OCI-M1 (cell line): ENCODE measurements at places on chromosomes 7 and 10.
A peak's percentile ranks its signal among the peaks of the same experiment; 100 is the strongest.

GRCh38 chr10:119131512-119132240 lies 27.8 kb downstream of the DENND10 start:
- peak; percentile 96 for DNase-seq

- DNase-seq = no peak
These were observed 38.9 kb downstream of the CACNA2D1 start for GRCh38 chr7:82404652-82405051.

- DNase-seq = no peak
These were observed 7.9 kb downstream of the ANKRD1 start for GRCh38 chr10:90912854-90913479.

GRCh38 chr7:120028636-120029035 lies 244.3 kb upstream of the KCND2 start:
- no peak for DNase-seq

- DNase-seq = peak; percentile 56
These were observed 40.6 kb downstream of the SYPL1 start for GRCh38 chr7:106071356-106071998.

GRCh38 chr10:71982269-71983178 lies 18.3 kb downstream of the CHST3 start:
- no peak for DNase-seq

DNA sequence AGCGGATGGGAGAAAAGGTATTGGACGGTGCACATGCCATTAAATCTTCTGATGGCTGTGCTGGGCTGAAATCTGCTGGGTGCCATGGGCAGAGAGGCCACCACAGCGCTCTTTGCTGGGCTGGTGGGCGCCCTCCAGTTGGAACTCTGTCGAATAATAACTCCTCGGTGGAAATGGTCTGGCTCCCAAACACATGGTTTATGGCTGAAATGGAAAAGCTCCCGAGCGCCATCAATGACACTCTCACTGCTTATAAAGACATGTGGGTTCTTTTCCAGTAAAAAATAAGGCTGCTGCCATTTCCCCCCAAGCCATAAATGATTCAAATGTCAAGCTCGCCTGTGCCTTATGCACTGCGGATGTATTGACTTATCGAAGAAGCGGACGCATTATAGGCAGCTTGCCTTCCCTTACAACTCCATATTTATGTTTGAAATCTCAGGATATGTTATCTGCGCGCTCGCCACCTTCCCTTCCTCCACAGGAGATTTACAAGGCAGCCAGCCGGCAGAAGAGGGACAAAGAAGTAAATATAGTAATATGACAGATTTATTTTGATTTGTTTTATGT lies 239.0 kb upstream of the MKI67 start:
- DNase-seq = no peak

DNA sequence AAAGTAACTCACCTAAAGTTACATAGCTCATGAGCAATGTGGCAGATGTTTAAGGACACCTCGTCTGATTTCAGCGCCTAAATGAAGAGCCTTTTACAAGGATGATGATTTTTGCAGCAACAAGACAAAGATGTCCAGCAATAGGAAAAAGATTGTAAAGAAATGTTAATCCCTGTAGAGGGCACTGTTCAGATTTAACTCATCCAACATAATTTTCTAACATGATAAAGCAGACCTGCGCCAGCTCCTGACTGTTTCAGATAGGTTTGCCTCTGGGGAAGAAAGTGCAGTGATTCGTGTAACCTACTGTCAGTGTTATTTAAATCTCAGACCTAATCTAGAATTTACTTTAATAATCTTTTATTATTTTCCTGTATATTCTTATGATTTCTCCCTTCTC lies 595.2 kb downstream of the AUTS2 start:
- peak; percentile 38 for DNase-seq

DNA sequence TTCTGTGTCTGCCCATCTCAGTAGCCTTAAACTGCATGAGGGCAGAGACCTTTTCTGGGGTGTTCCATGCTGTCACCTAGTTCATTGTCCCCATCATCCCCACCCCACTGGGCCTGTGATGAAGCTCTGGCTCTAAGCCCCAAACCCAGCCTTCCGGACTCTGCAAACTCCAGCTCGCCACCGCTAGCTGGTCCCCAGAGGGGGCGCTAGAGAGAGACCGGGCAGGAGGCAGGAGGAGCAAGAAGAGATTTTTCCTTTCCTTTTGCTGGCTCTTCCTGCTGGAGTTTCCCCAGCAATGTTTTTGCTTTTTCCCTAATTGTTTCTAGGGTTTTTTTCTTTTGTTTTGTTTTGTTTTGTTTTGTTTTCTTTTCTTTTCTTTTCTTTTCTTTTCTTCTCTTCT lies 234.4 kb downstream of the TEX36 start:
- DNase-seq = peak; percentile 70

GRCh38 chr7:36390199-36391090 lies 783 bp downstream of the ANLN start:
- peak; percentile 68 for DNase-seq

- DNase-seq = no peak
These were observed 45.5 kb downstream of the STK17A start for GRCh38 chr7:43628431-43628830.

GRCh38 chr10:49398000-49398861 lies 2.3 kb upstream of the DRGX start:
- DNase-seq = no peak

DNA sequence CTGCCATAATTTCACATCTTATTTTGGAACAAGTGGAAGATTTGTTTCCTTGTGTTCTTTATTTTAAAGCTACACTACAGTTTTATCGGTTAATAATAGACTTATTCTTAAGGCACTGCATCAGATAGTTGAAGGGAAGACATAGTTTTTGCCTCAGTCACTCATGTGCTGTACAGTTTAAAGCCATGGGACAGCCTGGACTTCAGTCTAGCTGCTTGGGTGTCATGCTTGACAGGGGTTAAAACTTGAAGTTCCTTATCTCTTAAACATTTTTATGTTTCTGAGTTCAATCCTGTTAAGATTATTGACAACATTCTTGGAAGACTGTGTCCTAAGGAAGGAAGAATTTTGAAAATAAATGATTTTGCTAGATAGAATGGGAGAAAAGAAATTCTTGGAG lies 49.7 kb downstream of the PPP1R9A start:
- DNase-seq = no peak

GRCh38 chr7:11573128-11573750 lies 258.8 kb downstream of the THSD7A start:
- DNase-seq = no peak

GRCh38 chr10:92081641-92082040 lies 158.1 kb downstream of the BTAF1 start:
- DNase-seq = no peak

DNA sequence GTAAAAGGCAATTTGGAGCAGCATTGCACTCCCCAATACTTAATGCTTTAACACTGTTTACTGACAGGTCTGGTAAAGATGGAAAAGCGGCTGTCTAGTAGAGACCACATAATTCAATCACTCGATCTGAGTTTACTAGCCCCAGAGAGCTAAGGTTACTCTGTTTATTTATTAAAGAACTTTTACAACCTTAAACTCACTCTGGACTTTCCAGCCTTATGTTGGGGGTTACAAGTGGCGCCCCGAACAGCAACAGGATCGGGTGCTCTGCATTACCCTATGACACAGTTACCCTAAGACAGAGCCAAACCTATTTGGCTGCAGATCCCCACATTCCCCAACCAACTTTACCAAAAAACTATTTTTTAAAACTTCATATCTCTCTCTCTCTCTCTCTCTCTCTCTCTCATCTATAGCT lies 43.9 kb downstream of the MRPS24 start:
- DNase-seq = no peak

DNA sequence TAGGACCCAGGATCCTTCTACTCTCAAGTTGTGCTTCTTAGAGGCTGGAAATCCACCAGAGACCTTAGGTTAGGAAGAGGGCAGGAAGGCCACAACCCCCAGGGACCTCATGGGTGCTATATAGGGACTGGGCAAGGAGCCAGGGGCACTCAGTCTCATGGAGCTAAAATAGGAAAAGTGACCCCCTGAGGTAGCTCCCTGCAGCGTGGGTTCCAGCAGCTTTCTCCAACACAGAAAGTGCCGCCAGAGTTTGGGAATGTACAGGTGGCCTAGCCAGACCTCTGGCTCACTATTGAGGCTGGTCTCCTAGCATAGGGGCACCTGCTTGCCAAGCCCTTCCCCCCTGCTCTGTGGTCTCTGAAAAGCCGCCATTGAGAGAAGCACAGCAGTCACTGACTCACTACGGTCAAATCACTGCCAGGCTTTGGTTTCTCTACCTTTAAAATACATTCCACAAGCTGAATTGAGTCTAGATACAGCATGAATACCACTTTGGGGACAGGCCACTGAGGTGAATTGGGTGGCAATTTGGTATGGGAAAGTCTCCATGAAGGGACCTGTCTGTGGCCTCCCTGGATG lies 333.2 kb upstream of the PODXL start:
- no peak for DNase-seq

DNA sequence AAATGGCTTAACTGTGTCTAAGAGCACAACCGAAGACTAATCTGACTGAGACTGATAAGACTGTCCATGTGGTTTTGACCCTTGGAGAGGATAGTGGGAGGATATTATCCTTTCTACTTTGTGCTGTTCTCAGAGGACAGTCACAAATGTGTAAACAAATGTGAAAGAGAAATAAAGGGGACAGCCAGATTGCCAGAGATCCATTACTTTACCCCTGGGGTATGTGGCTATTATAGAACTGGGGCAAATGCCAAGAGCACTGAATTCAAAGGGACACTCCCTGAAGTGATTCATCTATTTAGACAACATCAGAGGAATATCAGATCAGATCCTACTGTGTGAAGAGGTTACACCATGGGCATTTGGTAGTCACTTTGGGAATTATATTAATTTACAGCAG lies 154.7 kb downstream of the RNLS start:
- DNase-seq = peak; percentile 95

DNA sequence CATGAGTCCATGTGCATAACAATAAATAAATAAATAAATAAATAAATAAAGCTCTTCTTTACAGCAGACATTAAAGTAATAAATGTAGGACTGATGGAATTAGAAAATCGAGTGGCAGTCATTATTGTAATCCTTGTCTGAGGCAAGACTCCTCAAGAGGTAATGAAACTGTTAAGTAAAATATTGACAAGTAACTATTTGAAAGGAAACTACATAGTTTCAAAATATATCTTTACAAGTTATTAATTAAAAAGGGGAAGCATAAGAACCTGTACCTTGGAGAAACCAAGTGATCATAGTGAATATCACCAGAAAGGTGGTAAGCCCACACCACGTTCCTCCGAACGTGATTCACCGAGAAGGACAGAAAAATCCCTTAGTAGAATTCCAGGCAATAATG lies 285.6 kb upstream of the SORCS1 start:
- DNase-seq = no peak

DNA sequence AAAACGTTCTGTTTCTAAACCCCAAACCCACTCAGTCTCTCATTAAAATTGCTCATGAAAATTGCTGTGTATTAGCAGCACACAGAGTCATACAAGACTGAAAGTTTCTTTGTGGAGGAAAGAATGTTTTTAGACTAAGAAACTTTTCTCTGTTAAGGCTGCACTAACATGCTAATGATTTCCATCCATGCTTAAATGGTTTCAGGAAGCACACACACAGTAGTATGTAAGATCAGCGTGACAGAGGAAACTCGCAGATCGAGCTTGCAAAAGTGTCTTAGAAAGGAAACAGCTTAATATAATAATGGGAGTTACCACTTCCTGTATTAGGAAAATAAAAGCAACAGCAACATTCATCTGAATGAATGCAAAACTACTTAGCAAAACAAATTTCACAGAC lies 112.7 kb downstream of the ICA1 start:
- DNase-seq = no peak

- no peak for DNase-seq
These were observed 2.7 kb upstream of the COMTD1 start for GRCh38 chr10:75238182-75239095.

DNA sequence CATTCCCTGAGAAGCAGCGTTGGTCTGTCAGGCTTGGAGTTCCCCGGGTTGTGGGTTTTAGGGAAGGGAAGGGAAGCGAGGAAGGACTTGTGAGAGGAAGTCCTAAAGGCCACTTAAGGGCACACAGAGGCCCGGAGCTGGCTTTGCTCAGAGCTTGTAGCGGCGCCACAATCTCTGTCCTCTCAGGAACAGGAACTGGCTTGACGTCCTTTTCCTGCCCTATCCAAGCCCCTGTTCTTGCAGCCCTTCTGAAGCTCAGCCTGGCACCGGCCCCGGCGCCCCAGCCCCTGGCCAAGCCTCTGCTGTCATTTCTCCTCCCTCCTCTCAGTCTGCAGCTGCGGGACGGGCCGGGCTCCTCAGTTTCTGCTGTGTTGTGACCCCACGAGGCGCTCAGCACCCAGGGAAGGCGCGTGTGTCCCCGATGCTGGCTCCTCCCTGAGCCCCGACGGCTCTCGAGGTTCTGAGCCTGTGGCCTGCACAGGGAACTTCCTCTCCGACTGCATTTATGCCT lies at the start of gene GIMAP8:
TSS of gene GIMAP8 (plus strand) at position 140 of the 511 bp plus-strand sequence. CDS start 16,069 bp downstream, outside the sequence.
- no peak for DNase-seq

DNA sequence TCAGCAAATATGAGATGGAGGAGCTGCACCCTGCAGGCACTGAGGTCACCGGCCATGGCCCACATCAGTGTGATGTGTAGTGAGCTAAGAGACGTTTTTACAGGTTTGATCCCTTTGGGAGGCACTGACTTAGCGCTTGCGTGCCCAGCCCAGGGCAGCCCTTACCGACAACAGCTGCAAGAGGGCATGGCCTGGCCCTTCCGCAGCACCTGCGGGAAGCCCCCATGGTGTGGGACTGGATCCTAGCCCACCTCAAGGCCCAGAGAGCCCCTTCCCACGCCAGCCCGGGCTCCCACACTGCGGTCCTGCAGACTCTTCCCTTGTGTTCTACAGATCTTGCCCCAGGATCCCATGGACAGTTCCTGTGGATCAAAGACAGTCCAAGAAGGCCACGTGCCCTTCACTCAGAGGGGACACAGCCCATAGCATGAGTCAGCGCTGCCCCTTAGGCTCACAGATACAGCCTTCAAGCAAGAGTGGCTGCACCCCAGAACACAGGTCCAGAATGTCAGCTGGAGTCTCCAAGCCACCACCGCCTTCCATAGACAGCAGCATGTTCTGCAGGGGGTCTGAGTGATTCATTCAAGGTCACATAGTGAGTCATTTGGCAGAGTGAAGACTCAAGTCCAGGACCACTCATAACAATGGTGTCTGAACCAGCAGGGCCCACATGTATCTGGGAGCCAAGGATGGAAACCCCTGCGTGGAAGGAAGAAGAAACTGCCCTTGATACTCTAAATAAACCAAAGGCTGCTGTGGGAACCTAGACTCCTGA lies 25.4 kb downstream of the TLL2 start:
- DNase-seq = no peak

DNA sequence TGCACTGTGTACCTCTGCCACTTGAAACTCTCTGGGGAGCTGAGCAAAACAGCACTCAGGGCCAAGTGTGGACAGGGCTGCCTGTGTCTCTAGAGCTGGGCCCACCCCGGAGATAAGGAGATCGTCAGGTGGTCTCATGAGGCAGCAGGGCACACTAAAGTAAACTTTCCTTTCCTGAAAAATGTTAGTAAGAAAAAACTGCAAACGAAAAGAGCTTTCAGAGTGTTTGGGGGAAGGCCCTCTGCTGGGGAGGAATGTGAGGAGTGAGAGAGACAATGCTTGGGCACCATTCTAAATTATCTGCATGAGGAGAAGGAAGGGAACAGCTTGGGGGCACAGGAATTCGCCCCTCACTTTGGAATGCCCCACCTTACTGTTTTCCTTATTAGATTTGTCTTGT lies 127.7 kb downstream of the ATXN7L1 start:
- DNase-seq = no peak
